ENCODE measurements at places on chromosomes 6 and 20.

DNA sequence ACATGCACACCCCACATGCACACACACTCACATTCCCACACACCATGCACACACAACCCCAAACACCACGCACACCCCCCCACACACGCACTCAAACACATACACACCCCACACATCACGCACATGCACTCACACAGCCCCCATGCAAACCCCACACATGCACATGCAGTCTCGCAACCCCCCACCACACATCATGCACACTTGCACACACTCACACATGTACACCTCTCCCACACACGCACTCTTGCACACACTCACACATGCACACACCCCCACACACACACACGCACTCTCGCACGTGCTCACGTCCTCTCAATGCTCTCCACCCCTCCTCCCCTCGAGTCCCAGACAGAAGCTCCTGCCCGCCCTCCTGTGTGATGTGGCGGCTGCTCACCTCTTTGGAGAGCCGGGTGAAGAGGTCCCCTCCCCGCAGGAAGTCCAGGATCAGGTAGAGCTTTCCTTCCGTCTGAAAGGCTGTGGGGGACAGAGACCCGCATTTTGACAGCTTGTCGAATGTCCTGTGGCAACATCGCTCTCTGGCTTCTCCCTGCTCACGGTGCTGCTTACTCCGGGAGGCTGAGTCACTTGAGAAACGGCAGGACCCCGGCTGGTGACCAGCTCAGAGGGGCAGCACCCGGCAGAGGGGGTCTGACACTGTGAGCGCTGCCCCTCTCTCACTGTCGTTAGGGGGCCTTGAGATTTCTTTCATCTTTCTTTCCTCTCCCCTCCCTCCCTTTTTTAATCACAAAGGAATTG lies 78.5 kb downstream of the RAMACL start:
- no peak overlapping the region for H3K27ac ChIP-seq
- H3K36me3 ChIP-seq, result no peaks in the 10 kb centered on the region
- no peaks in the 10 kb centered on the region for H3K4me1 ChIP-seq
- no peaks in the 10 kb centered on the region for H3K27me3 ChIP-seq

- H3K27ac ChIP-seq, result no peak overlapping the region
- H3K36me3 ChIP-seq, result no peaks in the 10 kb centered on the region
- H3K27me3 ChIP-seq, result no peaks in the 10 kb centered on the region
- no peak for DNase-seq
These were observed 76.7 kb upstream of the CLDN20 start for GRCh38 chr6:155187106-155187505.

DNA sequence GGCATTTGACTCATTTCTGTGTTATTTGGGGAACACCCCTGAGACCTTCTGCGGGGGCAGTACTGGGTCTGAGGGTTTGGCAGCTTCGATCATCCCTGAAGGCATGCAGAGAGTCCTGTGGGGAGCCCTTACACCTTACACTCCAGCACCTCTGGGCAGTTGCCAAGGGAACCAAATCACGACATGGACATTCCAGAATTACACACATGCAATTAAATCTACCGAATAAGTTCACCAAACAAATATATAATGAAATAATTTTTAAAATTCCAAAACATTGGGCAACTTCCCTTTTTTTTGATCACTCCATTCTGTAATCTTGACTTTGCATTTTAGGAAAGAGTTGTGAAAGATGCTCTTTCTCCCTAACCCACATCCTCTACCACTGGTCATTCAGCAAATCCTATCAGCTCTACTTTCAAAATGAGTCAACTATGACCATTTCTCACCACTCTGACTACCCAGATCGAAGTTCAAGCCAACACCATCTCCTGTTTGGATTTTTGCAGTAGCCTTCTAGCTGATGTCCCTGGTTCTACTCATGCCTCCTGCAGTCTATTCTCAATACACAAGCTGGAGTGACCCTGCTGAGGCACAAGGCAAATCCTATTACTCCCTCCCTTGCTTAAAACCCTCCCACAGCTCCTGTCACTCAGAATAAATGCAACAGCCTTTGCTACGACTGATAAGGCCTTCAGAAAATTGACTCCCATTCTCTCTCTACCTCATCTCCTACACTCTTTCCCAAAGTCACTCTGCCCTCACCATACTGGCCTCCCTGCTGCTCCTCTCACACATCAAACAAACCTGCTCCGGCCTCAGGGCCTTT lies 533.3 kb downstream of the HACE1 start:
- H3K4me3 ChIP-seq, result no peak overlapping the region
- no peaks in the 10 kb centered on the region for H3K4me1 ChIP-seq
- no peaks in the 10 kb centered on the region for H3K36me3 ChIP-seq

DNA sequence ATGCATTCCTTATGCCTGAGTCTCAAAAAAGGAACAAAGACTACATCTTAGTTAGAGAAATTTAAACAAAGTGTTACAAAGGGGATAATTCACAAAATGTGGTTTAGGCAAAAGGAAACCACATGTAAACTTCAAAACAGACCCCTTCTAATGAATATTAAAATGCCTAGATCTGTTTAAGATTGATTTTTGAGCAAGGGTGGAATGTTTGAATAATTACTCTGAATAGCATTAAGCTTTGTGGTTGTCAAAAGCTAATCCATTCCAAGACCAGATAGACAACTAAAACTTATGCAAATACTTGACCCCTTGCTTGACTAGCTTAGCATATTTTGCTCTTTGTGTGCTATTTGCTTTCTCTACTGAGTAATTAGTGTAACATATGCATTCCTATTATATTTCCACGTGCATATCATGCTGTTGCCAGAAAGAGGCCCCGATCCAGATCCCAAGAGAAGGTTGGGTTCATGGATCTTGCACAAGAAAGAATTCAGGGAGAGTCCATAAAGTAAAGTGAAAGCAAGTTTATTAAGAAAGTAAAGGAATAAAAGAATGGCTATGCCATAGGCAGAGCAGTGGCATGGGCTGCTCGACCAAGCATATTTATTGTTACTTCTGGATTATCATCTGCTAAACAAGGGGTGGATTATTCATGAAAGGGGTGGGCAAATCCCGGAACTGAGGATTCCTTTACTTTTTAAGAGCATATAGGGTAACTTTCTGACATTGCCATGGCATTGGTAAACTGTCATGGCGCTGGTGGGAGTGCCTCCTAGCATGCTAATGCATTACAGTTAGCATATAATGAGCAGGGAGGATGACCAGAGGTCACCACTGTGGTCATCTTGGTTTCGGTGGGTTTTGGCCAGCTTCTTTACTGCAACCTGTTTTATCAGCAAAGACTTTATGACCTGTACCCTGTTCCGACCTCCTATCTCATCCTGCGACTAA lies 1193.4 kb upstream of the EYS start:
- no peaks in the 10 kb centered on the region for H3K27me3 ChIP-seq
- H3K27ac ChIP-seq, result no peak overlapping the region
- H3K4me3 ChIP-seq, result no peak overlapping the region
- H3K4me1 ChIP-seq, result no peaks in the 10 kb centered on the region

GRCh38 chr20:57698116-57698866 lies 11.5 kb downstream of the PMEPA1 start:
- no peaks in the 10 kb centered on the region for H3K27me3 ChIP-seq
- no peak overlapping the region for H3K4me3 ChIP-seq
- H3K36me3 ChIP-seq, result no peaks in the 10 kb centered on the region
- H3K4me1 ChIP-seq, result peaks cover 3% of the 10 kb centered on the region
- H3K27ac ChIP-seq, result no peak overlapping the region

- H3K36me3 ChIP-seq, result no peaks in the 10 kb centered on the region
- H3K4me1 ChIP-seq, result no peaks in the 10 kb centered on the region
- DNase-seq, result no peak
These were observed 391.9 kb downstream of the FRK start for GRCh38 chr6:115668781-115669180.

- H3K4me3 ChIP-seq, result no peak overlapping the region
- no peak for DNase-seq
- no peaks in the 10 kb centered on the region for H3K36me3 ChIP-seq
- H3K27me3 ChIP-seq, result no peaks in the 10 kb centered on the region
- H3K27ac ChIP-seq, result no peak overlapping the region
- H3K4me1 ChIP-seq, result peaks cover 4% of the 10 kb centered on the region
These were observed 143.6 kb downstream of the OR2B2 start for GRCh38 chr6:27768556-27768955.

DNA sequence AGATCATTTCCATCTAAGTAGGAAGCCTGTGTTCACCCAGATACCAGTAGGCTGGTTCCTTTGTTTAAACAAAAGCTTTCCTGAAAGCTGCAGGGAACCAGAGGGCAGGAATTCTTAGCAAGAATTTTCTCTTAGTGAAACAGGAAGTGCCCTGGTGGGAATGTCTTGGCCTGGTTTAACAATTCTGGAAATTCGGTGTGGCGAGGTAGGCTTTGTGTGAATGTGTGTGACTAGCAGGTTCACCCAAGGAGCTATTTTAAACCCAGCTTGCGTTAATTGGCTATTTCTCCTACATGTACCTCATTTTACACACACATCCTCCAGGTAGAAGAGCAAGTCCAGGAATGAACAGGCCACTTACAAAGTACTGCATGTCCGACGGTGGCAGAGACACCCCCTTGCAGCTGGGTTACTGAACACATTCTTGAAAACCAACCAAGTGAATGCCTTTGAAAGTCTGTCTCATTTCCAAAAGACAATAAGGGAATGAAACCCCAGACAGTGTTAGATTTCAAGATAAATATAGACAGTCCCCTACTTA lies 64.6 kb downstream of the GFOD1 start:
- no peak overlapping the region for H3K4me3 ChIP-seq
- no peaks in the 10 kb centered on the region for H3K36me3 ChIP-seq
- peaks cover 3% of the 10 kb centered on the region for H3K4me1 ChIP-seq
- no peak overlapping the region for H3K27ac ChIP-seq
- no peaks in the 10 kb centered on the region for H3K27me3 ChIP-seq
- DNase-seq, result no peak

DNA sequence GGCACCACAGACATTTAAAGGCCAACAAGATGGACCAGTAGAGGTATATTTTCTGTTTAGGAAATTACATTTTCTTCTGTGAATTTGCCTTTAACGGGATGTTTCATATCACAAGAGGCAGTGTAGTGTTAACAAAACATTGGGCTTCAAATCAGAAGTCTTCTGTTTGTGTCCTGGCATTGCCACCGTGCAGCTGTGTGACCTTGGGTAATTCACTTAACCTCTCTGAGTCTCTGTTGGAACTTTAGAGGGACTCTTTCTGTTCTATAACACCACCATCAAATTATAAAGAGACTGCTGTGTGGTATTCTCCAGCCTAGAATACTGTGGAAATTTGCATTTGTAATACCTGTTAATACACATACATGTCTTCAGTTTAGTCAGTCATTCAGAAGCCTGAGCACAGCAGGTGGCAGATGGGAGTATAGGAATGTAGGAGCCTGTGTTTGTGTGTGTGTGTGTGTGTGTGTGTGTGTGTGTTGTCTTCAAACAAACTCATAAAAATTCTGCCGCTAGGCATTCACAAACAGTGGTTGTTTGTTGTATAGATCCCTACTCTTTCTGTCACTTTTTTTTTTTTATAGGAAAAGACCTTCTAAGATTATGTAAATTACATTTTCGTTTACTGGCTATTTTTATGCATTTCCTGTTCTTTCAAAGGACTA lies 22.6 kb downstream of the UST start:
- no peak overlapping the region for H3K27ac ChIP-seq
- no peak overlapping the region for H3K4me3 ChIP-seq
- H3K4me1 ChIP-seq, result no peaks in the 10 kb centered on the region
- no peaks in the 10 kb centered on the region for H3K27me3 ChIP-seq

DNA sequence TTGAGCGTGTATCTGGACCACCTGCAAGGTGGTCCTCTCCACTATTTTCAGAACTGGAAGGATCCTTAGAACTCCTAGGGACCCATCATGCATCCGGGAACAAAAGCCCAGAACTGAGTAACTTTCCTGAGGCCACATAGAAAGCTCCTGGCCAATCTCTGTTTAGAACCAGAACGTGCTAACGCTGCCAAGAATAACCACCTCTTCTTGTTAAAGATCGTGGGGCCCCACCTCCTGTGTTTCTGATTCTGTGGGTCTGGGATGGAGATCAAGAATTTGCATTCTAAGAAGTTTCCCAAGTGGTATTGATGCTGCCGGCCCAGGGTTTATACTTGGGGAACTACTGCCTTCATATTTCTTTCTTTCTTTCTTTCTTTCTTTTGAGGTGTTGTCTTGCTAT lies 13.3 kb downstream of the CD40 start:
- peaks cover 35% of the 10 kb centered on the region for H3K27me3 ChIP-seq
- H3K4me3 ChIP-seq, result no peak overlapping the region
- H3K27ac ChIP-seq, result no peak overlapping the region
- H3K4me1 ChIP-seq, result no peaks in the 10 kb centered on the region
- H3K36me3 ChIP-seq, result no peaks in the 10 kb centered on the region

DNA sequence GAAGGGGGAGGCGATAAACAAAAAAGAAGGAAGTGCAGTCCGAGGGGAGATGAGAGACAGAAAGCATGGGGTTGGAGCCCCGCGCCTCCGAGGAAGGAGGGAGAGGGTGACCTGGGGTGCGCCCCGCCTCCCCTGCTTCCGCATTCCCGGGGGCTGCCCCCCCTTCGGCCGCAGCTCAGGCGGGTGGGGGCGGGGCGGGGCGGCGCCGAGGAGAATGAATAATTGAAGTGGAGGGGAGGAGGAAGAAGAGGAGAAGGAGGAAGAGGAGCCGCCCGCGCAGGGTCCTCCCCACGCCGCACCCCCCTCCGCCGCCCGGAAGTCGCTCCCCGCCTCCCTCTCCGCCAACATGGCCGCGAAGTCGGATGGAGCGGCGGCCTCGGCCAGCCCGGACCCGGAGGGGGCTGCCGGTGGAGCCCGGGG lies at the start of gene XKR7:
XKR7 (plus strand) TSS at position 322 of the 420 bp plus-strand sequence; CDS start at position 347, 25 bp downstream.
- no peak for DNase-seq
- no peaks in the 10 kb centered on the region for H3K36me3 ChIP-seq
- H3K4me3 ChIP-seq, result no peak within 1 kb of the TSS
- H3K4me1 ChIP-seq, result no peaks in the 10 kb centered on the region
- H3K27me3 ChIP-seq, result peaks cover 86% of the 10 kb centered on the region

DNA sequence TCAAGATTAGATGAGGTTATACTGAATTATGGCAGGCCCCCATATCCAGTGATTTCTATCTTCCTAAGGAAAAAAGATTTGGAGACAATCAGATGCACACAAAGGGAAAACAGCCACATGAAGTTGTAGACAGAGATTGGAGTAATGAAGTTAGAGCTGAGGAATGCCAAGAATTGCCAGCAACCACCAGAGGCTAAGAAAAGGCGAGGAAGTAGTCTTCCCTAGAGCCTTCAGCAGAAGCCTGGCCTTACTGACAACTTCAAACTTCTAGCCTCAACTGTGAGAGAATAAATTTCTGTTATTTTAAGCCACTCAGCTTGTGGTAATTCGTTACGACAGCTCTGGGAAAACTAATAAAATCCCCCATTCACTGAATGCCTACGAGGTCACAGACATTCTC lies 473.9 kb downstream of the COL12A1 start:
- no peaks in the 10 kb centered on the region for H3K36me3 ChIP-seq
- no peak overlapping the region for H3K27ac ChIP-seq
- H3K4me1 ChIP-seq, result no peaks in the 10 kb centered on the region
- no peak overlapping the region for H3K4me3 ChIP-seq
- H3K27me3 ChIP-seq, result no peaks in the 10 kb centered on the region
- no peak for DNase-seq

All from MM.1S (cell line).